ENCODE measurements at places on chromosomes 2 and 18.

- DNase-seq, result no peak
Observed at GRCh38 chr2:176914371-176914770, 298.2 kb upstream of the HNRNPA3 start.

- DNase-seq, result no peak
Observed at GRCh38 chr18:48599391-48599790, 60.6 kb downstream of the CTIF start.

DNA sequence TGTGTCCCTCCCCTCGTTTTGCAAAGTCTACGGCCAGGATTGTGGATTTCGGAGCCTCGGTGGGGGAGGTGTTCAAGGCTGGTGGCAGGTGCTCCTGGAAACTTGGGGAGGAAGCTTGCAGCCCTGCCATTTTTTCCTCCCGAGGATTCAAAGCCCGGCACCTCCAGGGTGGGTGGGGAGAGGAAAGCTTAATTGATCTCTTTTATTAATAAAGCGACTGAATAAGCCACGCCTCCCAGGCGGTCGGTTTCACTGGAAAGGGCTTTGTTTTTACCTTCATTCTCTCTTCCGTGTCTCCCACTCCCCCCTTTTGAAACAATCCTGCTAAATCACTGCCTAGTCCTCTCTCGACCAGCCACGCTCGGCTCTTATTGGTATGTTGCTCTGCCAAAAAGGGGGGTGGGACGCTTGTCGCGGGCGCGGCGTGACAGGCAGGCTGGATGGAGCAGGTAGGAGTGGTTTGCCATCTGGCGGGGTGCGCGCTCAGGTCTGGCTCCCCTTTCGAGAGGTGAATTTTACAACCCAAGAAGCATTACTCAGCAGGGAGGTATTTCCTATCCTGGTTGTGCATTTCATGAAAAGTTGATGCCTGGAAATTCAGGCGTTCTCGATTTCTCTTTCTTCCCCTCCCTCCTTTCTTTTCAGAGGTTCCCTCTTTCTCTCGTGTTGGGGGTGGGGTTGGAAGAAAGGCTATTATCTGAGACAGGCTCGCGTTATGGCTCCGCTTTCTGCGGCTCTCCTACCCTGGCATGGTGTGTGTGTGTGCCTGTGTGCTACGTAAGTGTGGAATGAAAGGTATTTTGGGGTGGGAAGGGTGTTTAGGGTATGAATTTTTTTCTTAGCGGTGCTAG lies 1.4 kb downstream of the NEDD4L start:
- no peak for DNase-seq

DNA sequence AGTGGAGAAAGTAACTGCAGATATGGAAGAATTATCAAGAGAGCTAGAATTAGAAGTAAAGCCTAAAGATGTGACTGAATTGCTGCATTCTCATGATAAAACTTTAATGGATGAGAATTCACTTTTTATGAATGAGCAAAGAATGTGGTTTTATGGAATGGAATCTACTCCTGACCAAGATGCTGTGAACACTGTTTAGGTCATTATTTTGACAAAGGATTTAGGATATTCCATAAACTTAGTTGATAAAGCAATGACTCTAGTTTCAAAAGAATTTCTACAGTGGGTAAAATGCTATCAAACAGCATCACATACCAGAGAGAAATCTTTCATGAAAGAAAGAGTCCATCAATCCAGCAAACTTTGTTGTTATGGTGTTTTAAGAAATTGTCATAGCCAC lies 1317.7 kb upstream of the ACVR2A start:
- DNase-seq, result no peak

GRCh38 chr2:217738061-217738460 lies 264.7 kb downstream of the TNS1 start:
- no peak for DNase-seq
